ENCODE measurements at places on chromosomes 16 and 17. TPM values are rescaled to one million over a fixed set of nuclear protein-coding genes. Genes with fewer than 3 reads are reported as not detected.

- peak overlapping the region; percentile 36 for H3K27ac ChIP-seq
- H3K36me3 ChIP-seq = peaks cover 16% of the 10 kb centered on the region
- DNase-seq = peak; percentile 46
- H3K27me3 ChIP-seq = no peaks in the 10 kb centered on the region
Measured at GRCh38 chr17:27563532-27563931, 67.5 kb upstream of the LGALS9 start.

DNA sequence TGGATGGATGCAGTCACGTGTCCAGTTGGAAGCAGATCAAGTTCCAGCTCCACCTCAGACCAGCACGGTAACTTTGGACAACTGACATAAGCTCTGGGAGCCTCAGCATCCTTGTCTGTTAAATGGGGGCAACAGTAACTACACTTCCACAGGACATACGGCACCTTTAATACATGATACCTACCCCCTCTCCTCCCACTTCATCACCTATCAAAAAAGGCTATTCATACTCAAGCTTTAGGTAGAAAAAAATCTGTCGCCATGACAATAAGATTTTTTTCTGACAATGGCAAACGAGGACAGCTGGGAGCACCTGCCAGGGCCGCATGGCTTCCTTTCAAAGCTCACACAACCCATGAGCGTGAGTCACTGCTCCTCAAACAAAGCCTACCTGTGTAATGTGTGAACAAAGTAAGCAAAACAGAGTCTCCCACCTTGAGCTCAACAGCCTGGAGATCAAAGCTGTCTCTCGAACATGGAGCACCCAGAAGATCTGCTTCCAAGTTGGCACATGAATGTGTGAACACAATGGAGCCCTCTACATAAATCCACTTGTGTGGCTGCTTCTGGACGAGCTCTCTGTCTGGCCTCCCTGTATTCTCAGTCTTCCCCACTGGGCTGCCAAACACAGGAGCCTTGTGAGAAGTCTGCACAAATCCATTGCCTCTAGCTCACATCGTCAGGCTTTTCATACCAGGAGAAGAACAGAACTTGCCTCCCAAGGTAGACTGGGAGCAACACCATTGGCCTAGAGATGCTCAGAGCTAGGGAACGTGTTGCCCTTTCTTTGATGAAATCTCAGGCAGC, 459.7 kb downstream of the SOX9 start:
- H3K27ac ChIP-seq = no peak overlapping the region
- no peaks in the 10 kb centered on the region for H3K27me3 ChIP-seq
- no peak overlapping the region for H3K4me3 ChIP-seq
- DNase-seq = peak; percentile 1

GRCh38 chr17:45573924-45574770, 83.6 kb upstream of the PLEKHM1 start:
- H3K36me3 ChIP-seq = no peaks in the 10 kb centered on the region
- H3K4me1 ChIP-seq = peaks cover 57% of the 10 kb centered on the region
- DNase-seq = no peak
- no peak overlapping the region for H3K27ac ChIP-seq
- no peaks in the 10 kb centered on the region for H3K27me3 ChIP-seq
- no peak overlapping the region for H3K4me3 ChIP-seq

GRCh38 chr16:68257251-68257905, 6.9 kb upstream of the SLC7A6 start:
- H3K36me3 ChIP-seq = peaks cover 49% of the 10 kb centered on the region
- no peaks in the 10 kb centered on the region for H3K27me3 ChIP-seq
- H3K4me3 ChIP-seq = no peak overlapping the region
- H3K4me1 ChIP-seq = peaks cover 28% of the 10 kb centered on the region

GRCh38 chr16:84563786-84564420, 54.0 kb downstream of the COTL1 start:
- H3K4me3 ChIP-seq = no peak overlapping the region
- H3K27ac ChIP-seq = no peak overlapping the region
- H3K4me1 ChIP-seq = peaks cover 62% of the 10 kb centered on the region
- H3K36me3 ChIP-seq = peaks cover 36% of the 10 kb centered on the region

- no peaks in the 10 kb centered on the region for H3K36me3 ChIP-seq
- peaks cover 62% of the 10 kb centered on the region for H3K4me1 ChIP-seq
Measured at GRCh38 chr17:77341069-77341541, 200.3 kb downstream of the SEC14L1 start.

The NRN1L gene
- 6.2 TPM for total RNA-seq

The ABCA10 gene
- total RNA-seq = 2.5 TPM

The TMEM238L gene
- total RNA-seq = not detected

The TCAP gene
- 1.5 TPM for total RNA-seq

The APOBR gene
- 21.4 TPM for total RNA-seq
